Brain (organoid and tissue), 16 donors: ENCODE measurements at places on chromosomes 5 and 9.

GRCh38 chr5:74633695-74634094 is 6.8 kb downstream of the ENC1 start:
- no peak for DNase-seq

DNA sequence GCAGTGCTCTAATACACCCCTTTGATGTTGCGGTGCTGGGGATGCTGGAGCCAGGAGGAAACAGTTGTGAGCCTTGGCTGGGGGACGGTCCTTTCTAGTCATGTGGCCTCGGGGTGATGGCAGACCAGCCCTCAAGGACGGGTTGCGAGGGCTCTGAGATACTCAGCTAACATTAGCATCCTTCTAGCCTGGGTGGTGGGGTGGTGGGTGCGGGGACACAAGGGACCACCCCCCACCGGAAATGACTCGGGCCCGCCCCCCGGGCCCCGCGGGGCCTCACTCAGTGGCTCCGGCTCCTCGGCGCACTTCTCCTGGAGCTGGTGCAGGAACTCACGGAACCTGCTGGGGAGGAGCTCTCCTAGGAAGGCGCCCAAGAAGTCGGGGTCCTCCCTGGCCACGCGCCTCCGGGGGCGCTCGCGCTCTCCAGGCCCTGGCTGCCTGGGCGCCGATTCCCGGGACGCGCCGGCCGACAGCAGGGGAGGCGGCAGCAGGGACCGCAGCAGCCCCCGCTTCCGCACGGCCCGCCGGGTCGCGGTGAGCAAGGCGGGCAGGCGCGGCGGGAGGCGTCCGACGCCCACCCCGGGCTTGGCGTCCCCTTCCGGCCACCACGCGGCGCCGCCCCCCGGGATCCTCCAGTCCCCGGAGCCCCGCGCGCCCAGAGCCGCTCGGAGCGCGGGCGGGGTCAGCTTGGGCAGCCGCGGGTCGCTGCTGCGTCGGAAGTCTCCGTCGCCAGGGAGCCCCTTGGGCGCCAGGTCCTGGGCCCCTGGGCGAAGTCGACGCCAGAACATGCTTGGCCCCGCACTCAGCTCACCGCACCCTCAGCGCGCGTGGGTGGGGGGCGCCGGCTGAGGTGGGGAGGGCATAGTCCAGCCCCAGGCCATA is 873 bp downstream of the C9orf50 start:
- peak; percentile 66 for DNase-seq

DNA sequence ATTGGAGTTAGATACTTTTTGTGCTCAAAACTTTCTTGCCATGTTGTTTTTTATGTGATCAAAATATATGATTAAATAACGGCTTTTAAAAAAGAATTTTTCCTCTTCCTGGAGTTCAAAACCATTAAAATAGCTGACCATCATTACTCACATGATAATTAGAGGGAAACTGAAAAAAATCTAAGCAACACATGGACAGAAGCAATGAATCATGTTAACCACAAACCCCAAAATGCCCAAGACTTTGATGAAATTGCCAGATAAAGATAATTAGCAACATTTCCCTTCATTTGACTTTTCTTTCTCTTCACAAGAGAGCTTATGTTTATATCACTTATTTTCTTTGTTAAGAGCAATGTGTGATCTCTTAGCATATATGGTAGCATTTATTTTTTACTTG is 1294.2 kb downstream of the EFNA5 start:
- DNase-seq = no peak

GRCh38 chr9:114696814-114697544 is 15.0 kb upstream of the TEX48 start:
- no peak for DNase-seq
